Activated naive CD4-positive, alpha-beta T cell treated with anti-CD3 and anti-CD28 coated beads, Interleukin-2, amount 50 U/mL, for 16 hours (primary cell): ENCODE measurements at places on chromosomes 5 and 9.

- no peak for DNase-seq
Observed at GRCh38 chr9:101702257-101702656, 36.2 kb downstream of the GRIN3A start.

- no peak for DNase-seq
Observed at GRCh38 chr5:13227513-13227912, 717.0 kb downstream of the DNAH5 start.

GRCh38 chr5:98585661-98586310 lies 187.7 kb upstream of the RGMB start:
- DNase-seq = no peak

GRCh38 chr9:14075218-14075617 lies 238.7 kb downstream of the NFIB start:
- DNase-seq = no peak
